Forelimb muscle (tissue), 1 donor: ENCODE measurements at places on chromosomes 3 and 15. TPM values are rescaled to one million over a fixed set of nuclear protein-coding genes. Genes with fewer than 3 reads are reported as not detected.

DNA sequence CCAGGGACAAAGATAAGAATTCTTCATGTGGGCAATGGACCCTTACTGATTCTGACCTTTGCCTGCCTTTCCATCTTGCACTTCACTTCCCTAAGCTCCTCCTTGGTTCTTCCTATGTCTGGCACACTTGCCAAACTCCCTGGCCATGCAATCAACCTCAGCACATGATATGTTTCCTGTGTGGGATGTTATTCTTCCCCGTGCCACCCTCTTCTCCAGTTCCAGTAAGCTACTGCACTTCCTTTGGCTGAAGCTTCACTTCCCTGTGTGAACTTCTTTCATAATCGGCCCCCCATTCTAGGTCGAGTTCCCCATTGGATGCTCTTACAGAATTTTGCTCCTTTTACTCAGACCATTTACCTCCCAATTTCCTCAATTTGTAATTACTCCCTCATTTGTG, 10.7 kb upstream of the TASOR start:
- no peak for DNase-seq

DNA sequence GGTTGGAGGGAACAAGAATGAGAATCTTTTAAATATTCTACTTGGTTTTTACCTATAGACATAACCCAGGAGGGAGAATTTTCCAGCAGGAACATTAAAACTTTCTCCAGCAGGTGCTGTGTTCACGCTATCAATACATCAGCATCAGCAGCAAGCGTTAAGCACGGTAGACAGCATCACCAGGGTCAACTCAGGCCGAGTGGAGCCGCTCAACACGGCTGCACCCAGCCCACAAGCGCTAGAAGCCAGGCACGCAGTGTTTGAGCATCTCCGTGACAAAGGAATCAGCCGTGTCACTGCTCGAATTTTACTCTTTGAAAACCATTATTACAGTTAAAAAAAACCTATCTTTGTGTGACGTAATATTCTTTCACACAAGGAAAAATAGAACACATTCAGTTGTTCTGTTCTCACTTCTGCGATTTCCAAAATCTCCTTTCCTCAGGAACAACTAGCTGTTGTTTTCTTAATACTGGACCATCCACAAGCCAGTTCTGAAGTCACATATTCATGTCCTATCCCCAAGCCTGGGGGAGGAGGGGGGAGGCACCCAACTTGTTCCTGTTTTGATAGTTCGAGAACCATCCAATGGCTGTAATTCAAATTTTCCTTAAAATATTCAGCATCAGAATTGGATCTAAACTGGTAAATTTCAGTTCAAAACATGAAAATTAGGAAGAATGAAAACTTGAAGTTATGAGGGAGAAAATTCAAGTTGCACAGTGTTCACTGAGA, 77.9 kb downstream of the ADAMTS17 start:
- DNase-seq: no peak

DNA sequence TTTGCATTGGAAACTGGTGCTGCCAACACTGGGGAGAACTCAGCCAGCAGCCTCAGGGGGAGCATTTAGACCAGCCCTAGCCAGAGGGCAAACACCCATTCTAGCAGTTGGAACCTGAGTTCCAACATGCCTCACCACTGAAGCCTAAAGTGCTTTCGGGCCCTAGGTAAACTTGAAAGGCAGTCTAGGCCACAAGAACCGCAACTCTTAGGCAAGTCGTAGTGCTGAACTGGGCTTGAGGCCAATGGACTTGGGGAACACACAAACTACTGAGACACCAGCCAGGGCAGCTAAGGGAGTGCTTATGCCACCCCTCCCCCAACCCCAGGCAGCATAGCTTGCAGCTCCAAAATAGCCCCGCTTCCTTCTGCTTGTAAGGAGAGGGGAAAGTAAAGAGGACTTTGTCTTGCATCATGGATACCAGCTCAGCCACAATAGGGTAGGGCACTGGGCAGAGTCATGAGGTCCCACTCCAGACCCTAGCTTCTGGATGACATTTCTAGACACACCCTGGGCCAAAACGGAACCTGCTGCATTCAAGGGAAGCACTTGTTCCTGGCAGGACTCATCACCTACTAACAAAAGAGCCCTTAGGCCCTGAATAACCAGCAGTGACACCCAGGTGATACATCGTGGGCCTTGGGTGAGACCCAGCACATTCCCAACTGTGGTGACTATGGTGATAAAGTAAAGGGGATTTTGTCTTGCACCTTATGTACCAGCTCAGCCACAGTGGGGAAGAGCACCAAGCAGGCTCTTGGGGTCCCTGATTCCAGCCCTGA, 37.3 kb upstream of the TEX9 start:
- DNase-seq: no peak

DNA sequence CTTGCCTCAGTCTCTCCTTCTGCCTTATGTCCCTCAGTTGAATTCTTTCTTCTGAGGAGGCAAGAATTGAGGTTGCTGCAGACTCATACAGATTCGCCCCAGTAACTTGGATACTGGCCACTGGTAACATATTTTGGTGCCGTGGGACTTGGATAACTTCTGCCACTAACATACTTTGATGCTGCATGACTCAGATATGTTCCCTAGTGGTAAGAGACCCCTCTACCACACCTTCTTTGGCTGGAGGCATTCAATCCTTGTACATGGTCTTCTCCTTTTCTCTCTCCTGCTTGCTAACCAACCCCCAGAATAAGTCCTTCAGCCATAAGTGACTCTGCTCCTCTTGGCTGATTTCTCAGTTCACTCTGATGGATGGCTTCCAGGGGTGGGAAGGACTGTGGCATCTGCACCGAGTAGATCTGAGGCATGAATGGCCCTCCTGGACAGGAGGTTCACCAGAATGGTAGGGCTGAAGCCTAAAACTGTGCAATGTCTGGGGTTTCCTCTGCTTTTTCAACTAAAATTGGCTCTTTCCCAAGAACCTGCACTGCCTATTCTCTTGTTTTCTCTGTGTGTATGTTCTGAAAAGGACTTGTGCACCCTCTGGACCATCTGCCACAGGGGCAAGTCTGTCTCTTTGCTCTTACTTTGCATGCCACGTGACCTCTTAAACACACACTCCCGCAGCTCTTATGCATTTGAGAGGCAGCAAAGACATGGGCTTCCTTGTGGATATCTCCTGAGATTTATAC, 55.5 kb upstream of the FSTL1 start:
- no peak for DNase-seq

- DNase-seq: no peak
Measured at GRCh38 chr3:147497286-147497685, 88.1 kb downstream of the ZIC1 start.

DNA sequence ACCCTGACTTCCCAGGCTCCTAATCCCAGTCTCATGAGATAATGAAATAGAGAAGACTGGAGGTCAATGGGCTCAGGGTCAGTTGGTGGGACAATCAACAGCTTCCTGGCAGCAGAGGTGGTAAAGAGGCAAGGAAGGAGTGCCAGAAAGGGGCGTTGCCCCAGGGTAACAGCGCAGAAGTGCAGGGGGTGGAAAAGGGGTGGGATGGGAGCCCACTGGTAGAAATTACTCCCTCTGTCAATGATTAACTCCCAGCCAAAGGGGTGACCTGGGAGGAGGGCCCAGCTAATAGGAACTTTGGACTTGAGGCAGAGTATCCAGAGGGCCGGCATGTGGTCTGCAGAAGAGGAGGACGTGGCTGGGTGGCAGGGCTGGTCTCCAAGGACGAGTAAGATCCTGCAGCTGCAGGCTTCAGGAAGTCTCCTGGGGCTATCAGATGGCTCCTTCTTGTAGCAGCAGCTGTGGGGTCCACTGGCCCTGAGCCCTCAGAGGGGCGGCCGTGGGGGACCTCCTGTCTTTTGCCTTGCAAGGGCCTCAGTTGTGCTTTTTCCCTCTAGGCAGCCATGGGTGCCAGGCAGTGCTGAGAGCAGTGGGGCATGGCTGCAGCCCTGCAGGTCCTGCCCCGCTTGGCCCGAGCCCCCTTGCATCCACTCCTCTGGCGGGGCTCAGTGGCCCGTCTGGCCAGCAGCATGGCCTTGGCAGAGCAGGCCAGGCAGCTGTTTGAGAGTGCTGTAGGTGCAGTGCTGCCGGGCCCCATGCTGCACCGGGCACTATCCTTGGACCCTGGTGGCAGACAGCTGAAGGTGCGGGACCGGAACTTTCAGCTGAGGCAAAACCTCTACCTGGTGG, 2.3 kb downstream of the GLYCTK start:
- no peak for DNase-seq

GRCh38 chr15:46636206-46636605, 1001.4 kb downstream of the SQOR start:
- no peak for DNase-seq

DNA sequence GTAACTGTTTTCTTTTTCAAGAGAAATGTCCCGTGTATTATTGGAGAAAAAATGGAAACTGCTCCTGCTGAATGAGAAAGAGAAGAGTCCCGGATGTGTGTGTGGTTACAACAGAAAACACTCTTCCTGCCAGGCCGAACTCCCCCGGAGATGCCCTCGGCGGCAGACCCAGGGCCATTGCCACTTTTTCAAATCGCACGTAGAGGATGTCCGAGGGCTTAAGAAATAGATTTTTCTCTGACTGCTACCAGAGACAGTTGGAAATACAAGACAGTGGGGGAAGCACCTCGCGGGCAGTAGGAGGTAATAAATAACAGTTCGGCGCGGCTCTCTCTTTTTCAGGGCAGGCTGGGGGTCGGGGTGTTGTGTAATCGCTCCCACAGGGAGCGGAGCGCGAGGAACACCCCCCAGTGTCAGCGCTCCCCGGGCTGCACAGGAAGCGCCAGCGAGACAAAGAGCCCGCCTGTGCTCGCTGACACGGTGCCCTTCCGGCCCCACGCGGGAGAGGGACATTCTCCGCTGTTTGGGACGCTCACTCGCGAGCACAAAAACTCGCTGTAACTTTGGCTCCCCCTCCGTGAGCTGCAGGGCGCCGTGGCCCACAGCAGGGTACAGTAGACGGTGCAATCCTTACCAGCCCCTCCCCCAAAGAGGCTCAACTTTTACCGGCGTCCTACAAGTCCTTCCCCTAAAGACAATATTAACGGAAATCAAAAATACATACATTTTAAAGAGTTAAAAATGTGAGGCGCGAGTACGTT, 1.1 kb downstream of the VGLL4 start:
- DNase-seq: no peak

The PLCH1 gene
- polyA plus RNA-seq: 0.32 TPM

The DUOXA2 gene
- not detected for polyA plus RNA-seq

The LRRIQ4 gene
- polyA plus RNA-seq: 0.13 TPM

The TSC22D2 gene
- polyA plus RNA-seq: 46.8 TPM
